Stimulated activated CD8-positive, alpha-beta memory T cell treated with anti-CD3 and anti-CD28 coated beads, Interleukin-4, amount 100 ng/mL, for 4 hours (primary cell): ENCODE measurements at places on chromosomes 11 and 22.

DNA sequence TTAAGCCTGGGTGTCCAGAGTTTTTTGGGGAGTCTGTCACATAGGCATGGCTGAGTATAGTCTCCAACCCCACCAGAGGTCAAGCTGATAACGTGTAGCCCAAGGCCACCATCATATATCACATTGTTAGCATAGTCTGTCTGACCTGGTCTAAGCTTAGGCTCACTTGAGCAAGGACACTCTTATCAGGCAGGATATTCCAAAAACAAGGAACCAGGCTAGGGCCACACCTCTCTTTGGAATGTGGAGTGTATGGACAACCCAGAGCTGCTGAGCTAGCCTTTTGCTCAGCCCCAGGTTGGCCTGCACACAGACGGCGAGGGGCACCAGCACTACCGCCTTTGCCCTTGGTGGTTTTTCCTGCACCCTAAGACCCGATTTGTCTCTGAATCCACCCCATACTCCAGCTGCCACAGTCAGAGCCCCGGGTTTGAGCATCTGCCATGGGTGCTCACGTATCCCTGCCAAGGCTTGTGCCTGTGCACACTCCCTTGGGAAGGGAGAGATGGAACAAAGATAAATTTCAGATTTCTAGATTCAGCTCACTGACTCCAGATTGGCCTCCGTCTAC is 7.2 kb downstream of the SNAP29 start:
- no peak for DNase-seq

GRCh38 chr22:46769191-46769675 is 6.8 kb downstream of the TBC1D22A start:
- DNase-seq: no peak

GRCh38 chr11:126630893-126631798 is 275.7 kb downstream of the ST3GAL4 start:
- no peak for DNase-seq

- no peak for DNase-seq
These were observed 96.7 kb upstream of the CD44 start for GRCh38 chr11:35042224-35042623.

- DNase-seq: no peak
These were observed 102.0 kb downstream of the CYP2R1 start for GRCh38 chr11:14789879-14790484.

DNA sequence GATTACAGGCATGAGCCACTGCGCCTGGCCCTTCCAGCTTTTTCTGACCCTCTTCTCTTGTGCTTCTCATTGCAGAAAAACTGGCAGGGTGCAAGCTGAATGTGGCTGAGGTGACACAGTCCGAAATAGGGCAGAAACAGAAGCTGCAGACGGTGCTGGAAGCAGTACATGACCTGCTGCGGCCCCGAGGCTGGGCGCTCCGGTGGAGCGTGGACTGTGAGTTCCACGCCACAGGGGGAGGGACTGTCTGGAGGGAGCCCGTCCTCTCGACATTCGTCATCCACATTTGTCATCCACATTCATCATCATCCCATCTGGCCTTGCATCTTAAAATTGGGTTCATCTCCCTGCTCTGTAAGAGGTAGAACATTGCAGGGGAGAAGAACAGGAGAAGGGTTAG is 49.3 kb upstream of the PARVG start:
- no peak for DNase-seq

GRCh38 chr22:25390297-25391240 is 171.1 kb downstream of the CRYBB2 start:
- no peak for DNase-seq

DNA sequence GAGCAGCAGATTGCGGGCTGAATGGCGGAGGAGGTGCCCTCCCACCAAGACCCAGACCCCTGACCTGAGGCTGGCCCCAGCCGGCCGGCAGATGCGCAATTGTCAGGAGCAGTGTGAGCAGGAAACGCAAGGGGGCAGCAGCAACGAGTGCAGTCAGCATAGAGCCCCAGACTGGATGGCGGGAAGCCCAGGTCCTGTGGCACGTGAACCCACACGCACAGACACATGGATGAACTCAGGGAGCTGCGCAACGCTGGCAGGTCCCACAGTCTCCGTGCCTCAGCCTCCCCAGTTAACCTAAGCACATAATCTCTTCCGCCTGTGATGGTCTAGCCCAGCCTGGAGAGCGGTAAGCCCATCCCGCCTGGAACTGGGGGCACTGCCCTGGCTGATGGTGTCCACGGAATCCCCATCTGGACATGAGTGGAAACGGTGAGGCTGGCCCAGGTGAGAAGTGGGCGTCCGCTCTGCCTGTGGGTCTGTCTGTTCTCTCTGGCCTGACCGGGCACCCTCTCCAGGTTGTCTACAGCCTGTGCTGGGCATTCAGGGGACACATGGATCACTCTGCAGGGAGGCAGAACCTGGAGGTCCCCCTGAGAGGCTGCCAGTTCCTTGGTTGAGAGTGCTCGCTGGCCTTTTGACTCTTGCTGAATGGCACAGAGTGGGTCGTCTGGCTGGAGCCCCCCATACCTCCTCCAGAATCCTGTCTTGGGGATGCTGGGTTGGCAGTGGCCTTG is 626 bp upstream of the TBX10 start:
- no peak for DNase-seq

GRCh38 chr11:22703040-22703439 is 36.6 kb downstream of the GAS2 start:
- DNase-seq: no peak

DNA sequence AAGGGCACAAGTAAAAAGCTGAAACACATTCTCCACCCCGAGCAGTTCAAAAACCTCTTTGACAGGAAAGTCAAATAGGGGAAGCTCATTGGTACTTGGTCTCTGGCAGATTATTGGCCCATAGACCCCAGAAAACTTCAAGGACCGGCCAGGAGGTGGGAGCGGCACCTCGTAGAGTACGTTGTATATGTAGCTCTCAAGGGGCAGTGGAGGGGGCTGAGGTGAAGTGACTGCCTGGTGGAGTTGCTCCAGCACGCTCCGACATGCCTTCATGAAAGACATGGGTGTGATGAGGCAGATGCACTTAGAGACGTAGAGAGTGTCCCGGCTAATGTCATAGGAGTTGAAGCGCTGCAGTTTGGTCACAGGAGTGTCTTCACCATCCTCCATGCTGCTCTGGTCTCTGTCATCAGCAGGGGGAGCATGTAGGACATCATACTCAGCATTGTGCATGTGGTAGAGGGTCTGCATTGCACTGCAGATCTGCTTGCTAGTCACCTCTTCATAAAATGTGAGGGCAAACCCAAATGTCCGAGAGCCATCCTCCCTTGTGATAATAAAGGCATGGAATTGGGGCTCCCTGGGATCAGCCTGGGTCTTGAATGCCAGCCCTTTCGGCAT is 61.3 kb downstream of the DENND5A start:
- DNase-seq: no peak

DNA sequence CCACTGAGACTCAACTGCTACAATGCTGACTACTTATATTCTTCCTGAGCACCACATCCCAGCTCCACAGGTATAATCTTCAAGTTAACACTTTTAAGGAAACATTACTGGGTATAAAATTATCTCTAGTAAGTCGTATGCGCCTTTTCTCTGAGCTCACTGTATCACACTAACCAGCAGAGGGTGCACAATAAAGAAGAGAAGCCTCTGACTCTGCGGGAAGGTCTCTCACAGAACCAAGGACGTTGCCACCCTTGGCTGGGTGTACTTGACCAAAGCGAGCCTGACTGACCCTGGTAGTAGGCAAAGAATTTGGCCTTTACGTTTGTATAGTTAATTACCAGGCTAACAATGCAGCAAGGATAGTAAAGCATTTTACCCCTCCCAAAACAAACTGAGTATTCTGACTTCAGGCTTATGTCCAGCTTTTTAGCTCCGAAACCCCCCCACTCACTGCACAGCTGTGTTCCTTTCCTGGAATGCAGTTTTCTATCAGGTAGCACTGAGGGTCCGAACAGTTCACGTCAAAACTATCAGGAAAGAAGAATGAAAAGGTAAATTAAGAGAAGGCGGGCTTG is at the start of gene BTBD18:
TSS of gene BTBD18 (minus strand) at position 144 of the 578 bp plus-strand sequence. CDS start 631 bp downstream, outside the sequence.
- DNase-seq: no peak

- DNase-seq: no peak
These were observed 515 bp downstream of the BACE1 start for GRCh38 chr11:117315285-117316196.
